ENCODE measurements at places on chromosomes 2 and 18.

DNA sequence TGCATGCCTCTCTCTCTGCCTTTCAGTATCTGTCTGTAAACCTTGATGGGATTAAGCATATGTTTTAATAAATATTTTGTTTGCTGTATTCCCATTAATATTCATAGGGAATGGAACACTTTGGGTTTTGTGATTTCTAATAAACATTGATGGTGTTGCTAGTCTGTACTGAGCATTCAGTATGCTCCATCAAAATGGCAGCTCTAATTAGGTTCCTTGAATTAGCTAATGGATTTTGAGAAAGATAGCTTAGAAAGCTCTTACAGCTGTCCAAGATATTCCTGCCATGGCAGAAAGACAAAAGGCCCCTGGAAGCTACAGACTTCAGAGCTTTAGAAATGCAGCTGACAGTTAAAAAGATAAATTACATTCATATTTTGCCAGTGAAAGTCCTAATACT lies 199.2 kb upstream of the NRP2 start:
- DNase-seq, result no peak

- DNase-seq, result no peak
These were observed 152.6 kb downstream of the LDLRAD4 start for GRCh38 chr18:13370995-13371625.

DNA sequence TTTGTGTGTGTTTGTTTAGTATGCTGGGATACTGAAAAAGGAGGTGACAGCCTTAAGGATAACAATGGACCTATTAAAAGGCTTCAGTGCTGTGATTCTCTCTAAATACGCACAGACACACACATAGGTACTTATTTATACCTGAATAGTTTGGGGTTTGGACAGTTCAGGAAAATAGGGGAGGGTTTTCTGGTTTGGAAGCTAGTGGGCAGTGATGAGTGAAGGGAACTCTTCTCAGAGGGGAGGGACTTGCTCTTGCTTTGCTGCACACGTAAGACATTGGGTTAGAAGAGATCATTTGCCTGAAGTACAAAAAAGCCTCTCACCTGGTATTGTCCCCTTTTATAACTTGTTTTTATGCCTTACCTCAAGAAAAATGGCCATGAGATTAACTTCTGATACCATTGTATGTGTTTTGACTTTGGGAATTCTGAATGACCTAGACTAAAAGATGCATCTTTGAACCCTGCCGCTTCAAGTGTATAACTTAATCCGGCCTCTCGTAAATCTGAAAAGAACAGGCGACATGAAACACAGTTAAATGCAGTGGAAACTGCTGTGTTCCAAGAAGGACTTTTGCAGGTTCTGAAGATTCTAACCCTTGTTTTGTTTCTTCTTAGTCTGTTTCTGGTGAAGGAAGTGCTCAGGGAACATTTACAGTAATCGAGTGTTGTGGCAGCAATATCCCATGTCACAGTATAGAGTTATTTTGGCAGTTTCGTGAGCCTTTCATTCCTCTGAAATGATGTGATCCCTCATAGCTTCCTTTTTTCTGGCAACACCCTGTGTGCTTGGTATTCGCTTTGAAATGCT lies 2.5 kb downstream of the CRIM1 start:
- no peak for DNase-seq

GRCh38 chr2:223969856-223970255 lies 12.6 kb downstream of the MRPL44 start:
- DNase-seq, result no peak

DNA sequence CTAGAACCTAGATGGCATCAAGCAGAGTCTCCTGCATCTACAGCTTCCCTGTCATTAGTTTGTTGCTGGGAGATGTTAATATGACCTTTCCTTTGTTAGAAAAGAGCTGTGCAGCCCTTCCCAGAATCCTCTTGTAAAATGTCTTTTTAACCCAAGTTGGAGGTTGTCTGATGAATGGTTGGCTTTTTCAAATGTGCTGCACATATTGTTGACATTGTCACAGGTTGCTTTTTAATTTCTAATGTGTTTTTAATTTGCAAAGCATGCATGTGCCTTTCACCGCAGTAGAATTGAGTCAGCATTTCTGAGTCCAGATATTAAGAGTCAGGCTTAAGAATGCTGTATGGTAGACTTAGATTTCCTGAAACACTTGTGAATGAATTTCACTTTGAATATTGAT lies 120.8 kb downstream of the GREB1L start:
- DNase-seq, result no peak
